Upper lobe of left lung (tissue), 6 donors: ENCODE measurements at places on chromosomes 1 and 21. TPM values are rescaled to one million over a fixed set of nuclear protein-coding genes. Genes with fewer than 3 reads are reported as not detected.

DNA sequence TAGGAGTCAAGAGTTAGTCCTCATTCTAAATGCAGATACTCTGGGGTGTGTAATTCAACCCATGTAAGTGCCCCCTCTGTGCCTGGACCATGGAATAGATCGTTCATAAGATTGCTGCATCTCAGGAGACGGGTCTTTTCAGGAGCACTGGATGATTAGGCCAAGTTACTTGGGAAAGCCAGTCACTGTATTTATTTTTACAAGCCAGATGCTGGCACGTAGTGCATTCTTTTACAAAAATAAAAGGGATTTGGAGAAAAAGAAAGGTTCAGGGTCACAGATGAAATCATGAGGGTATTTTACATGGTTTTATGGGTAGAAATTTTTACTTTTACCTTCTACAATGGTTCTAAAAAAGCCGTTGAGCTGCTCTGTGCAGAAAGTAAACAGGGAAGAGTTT is 102.6 kb upstream of the UBE2U start:
- H3K4me3 ChIP-seq: no peak overlapping the region
- no peak for DNase-seq
- H3K27me3 ChIP-seq: no peaks in the 10 kb centered on the region
- no peaks in the 10 kb centered on the region for H3K4me1 ChIP-seq

- H3K36me3 ChIP-seq: no peaks in the 10 kb centered on the region
- no peaks in the 10 kb centered on the region for H3K27me3 ChIP-seq
- no peak overlapping the region for H3K4me3 ChIP-seq
- no peaks in the 10 kb centered on the region for H3K4me1 ChIP-seq
- no peak for DNase-seq
Observed at GRCh38 chr1:176803042-176803441, 340.1 kb downstream of the PAPPA2 start.

- no peak overlapping the region for H3K4me3 ChIP-seq
- no peak overlapping the region for H3K27ac ChIP-seq
- no peaks in the 10 kb centered on the region for H3K27me3 ChIP-seq
Observed at GRCh38 chr21:31334648-31335121, 9.4 kb downstream of the TIAM1 start.

DNA sequence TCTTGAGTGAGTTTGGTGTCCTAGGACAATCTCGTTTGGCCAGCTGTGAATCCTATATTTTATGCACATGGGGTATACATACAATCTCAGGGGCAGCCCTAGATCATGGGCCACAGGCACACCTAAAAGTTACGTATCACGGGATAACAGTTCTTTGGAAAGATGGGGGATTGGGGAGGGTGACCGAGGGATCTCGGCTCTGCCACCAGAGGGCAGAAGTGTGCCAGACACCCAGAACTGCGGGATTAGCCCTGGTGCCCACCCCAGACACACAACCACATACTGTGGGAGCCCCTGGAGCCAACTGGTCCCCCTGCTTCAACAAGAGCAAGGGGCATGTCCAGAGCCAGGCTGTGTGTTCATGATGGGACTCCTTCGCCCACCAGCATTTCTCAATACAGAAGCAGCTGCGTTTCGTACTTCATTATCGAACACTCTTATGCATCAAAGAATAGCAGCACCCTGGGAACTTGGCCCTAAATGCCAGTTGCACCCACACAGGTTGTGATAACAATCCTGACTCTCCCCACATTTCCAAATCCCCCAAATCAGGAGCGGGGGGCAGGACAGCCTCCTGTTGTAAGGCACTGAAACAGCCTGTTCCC is 37.4 kb downstream of the TMCO4 start:
- H3K4me3 ChIP-seq: no peak overlapping the region
- no peak overlapping the region for H3K27ac ChIP-seq
- no peaks in the 10 kb centered on the region for H3K36me3 ChIP-seq
- DNase-seq: no peak

- peaks cover 28% of the 10 kb centered on the region for H3K4me1 ChIP-seq
- no peak for DNase-seq
- H3K27me3 ChIP-seq: no peaks in the 10 kb centered on the region
- no peak overlapping the region for H3K4me3 ChIP-seq
- H3K27ac ChIP-seq: no peak overlapping the region
Observed at GRCh38 chr1:6350416-6351088, 43.0 kb downstream of the ACOT7 start.

Gene MSH4
- total RNA-seq: not detected

- no peaks in the 10 kb centered on the region for H3K27me3 ChIP-seq
- no peak overlapping the region for H3K27ac ChIP-seq
- H3K36me3 ChIP-seq: no peaks in the 10 kb centered on the region
- no peak for DNase-seq
Observed at GRCh38 chr1:234647758-234648157, 37.8 kb upstream of the IRF2BP2 start.

- H3K4me3 ChIP-seq: no peak overlapping the region
- no peaks in the 10 kb centered on the region for H3K36me3 ChIP-seq
- H3K27me3 ChIP-seq: no peaks in the 10 kb centered on the region
- no peaks in the 10 kb centered on the region for H3K4me1 ChIP-seq
- no peak overlapping the region for H3K27ac ChIP-seq
Observed at GRCh38 chr1:68570871-68571270, 74.0 kb upstream of the DEPDC1 start.

DNA sequence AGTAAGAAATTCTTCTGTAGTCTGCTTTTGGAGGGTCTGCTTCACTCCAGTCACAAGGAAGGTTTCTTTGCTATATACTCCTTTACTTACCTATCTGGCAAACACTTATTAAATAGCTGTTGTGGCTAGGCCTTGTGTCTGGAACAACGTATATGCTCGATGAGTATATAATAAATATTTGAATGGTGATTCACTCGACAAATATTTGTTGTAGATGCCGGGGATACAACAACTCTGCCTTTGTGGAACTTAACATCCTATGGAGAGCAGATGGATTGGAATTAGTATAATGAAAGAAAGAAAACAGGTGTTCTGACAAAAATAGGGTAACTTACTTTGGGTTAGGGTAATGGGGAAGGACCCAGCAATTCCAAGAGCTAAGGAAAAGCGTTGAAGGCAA is 31.1 kb downstream of the KPNA6 start:
- DNase-seq: no peak
- no peak overlapping the region for H3K4me3 ChIP-seq
- H3K27ac ChIP-seq: no peak overlapping the region
- peaks cover 20% of the 10 kb centered on the region for H3K4me1 ChIP-seq
- no peaks in the 10 kb centered on the region for H3K36me3 ChIP-seq

- peaks cover 46% of the 10 kb centered on the region for H3K4me1 ChIP-seq
- H3K36me3 ChIP-seq: no peaks in the 10 kb centered on the region
- DNase-seq: no peak
- no peak overlapping the region for H3K4me3 ChIP-seq
Observed at GRCh38 chr1:183871142-183871541, 66.2 kb downstream of the RGL1 start.

GRCh38 chr1:200368556-200368955 is 41.3 kb downstream of the ZNF281 start:
- DNase-seq: no peak
- H3K27ac ChIP-seq: peak overlapping the region; percentile 36
- no peaks in the 10 kb centered on the region for H3K27me3 ChIP-seq
- H3K4me1 ChIP-seq: peaks cover 12% of the 10 kb centered on the region
- no peak overlapping the region for H3K4me3 ChIP-seq

- peaks cover 9% of the 10 kb centered on the region for H3K27me3 ChIP-seq
- peaks cover 16% of the 10 kb centered on the region for H3K4me1 ChIP-seq
- H3K36me3 ChIP-seq: no peaks in the 10 kb centered on the region
- DNase-seq: no peak
- no peak overlapping the region for H3K27ac ChIP-seq
Observed at GRCh38 chr1:10866321-10867093, 70.1 kb upstream of the CASZ1 start.

Gene LCE3B
- not detected for total RNA-seq

- H3K36me3 ChIP-seq: peaks cover 2% of the 10 kb centered on the region
- peak overlapping the region; percentile 52 for H3K27ac ChIP-seq
- no peaks in the 10 kb centered on the region for H3K27me3 ChIP-seq
- peaks cover 56% of the 10 kb centered on the region for H3K4me1 ChIP-seq
- DNase-seq: no peak
Observed at GRCh38 chr1:151013518-151013917, 5.3 kb downstream of the PRUNE1 start.

GRCh38 chr1:117150316-117150715 is 28.8 kb upstream of the TRIM45 start:
- no peaks in the 10 kb centered on the region for H3K27me3 ChIP-seq
- H3K4me1 ChIP-seq: no peaks in the 10 kb centered on the region
- no peak overlapping the region for H3K4me3 ChIP-seq
- DNase-seq: no peak

DNA sequence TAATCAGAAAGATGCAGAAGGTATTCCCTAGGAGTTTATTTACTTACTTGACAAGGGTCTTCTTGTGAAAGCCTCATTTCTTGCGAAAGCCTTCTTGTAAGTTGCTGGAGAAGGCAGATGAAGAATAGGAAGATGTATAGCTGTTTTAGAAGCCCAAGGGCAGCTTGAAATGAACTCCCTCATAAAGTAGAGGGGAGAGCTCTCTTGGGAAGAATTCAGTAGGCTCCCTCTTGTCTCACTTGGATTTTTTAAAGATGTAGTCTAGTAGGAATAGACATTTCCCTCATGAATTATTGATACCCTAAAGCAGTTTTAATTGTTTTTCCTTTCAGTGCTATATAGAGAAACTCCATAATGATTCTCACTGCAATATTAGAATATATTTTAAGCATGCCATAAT is 639.2 kb upstream of the CXADR start:
- no peak overlapping the region for H3K4me3 ChIP-seq
- no peak for DNase-seq
- H3K27ac ChIP-seq: no peak overlapping the region
- no peaks in the 10 kb centered on the region for H3K4me1 ChIP-seq
